ENCODE measurements at places on chromosomes 2 and 18.

GRCh38 chr2:19988600-19988999 lies 1.3 kb downstream of the WDR35 start:
- no peak for DNase-seq

- no peak for DNase-seq
These were observed 47.1 kb downstream of the ZNF532 start for GRCh38 chr18:58911766-58912165.

DNA sequence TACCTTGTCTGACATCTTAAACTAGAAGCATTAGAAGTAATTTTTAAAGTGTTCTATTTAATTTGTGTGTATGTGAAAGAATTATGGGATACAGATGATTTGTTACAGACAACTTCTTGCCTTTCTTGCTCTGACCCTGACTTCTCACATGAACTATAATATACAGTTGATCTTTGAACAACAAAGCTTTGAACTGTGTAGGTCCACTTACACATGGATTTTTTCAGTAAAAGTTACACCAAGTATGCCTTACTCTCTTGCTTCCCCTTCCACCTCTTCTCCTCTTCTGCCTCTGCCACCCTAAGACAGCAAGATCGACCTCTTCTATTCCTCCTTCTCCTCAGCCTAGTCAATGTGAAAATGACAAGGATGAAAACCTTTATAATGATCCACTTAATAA lies 42.2 kb downstream of the SLC40A1 start:
- no peak for DNase-seq

DNA sequence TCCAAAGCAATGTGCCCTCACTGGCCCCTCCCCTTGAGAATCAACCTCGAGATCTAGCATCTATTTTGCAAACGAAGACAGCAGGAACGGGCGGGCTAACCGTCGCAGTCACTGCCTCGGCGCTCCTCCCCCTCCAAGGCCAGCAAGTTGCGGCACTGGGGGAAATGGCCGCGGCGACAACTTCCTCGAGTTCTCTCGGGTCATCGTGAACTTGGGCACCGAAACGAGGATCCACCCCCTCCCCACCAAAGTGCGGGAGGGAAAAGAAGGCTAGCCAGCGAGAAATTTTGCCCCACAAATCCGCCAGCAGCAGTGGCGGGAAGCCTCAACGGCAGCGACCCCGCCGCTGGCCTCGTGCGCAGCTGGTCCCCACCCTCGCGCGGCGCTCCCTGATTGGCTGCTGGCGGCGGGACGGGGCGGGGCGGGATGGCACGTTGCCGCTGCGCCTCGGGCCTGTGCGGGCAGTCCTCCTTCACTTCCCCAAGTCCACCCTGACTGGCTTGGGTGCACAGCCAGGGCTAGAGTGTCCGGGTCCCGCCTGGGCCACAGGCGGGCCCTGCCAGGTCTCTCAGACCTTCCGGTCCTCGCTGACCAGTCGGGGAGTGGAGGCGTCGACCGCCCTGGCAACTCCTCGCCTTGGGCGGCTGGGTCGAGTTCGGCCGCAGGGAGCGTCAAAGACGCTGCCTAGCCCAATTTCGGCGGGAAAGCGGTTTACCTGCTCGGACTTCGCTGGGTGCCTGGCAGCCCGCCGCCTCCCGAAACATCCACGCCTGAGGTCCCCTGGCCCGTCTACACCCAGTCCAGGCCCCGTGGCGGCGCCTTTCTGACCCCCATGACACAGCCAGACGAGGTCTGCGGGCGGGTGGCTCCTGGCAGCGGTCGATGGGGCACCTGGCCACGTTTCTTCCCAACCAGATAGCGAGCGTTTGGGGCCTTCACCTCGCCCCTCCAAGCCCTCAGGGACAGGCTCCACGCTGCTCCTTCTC lies at the start of gene BOLL:
TSS of gene BOLL (minus strand) at position 364 of the 986 bp plus-strand sequence. CDS start 3,469 bp downstream, outside the sequence.
- DNase-seq = no peak

GRCh38 chr2:236689393-236689700 lies 119.7 kb downstream of the ACKR3 start:
- no peak for DNase-seq

DNA sequence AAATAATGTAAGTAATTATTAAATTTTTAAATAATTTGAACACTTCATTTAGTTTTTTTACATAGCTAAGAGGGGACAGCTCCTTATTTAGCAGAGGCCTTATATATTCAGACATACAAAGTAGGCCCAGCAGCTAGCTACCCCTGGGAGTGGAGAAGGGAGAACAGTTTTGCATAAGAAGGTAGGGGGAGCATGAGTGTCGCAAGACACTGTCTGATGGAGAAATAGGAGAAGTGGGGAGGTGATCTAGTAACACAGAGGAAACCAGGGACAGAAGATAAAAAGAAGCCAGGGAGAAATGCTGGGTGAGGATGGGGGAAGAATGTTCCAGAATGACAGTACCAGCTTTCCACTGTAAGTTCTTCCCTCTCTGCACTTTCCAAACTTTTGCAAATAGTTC lies 16.0 kb upstream of the RGPD4 start:
- no peak for DNase-seq

DNA sequence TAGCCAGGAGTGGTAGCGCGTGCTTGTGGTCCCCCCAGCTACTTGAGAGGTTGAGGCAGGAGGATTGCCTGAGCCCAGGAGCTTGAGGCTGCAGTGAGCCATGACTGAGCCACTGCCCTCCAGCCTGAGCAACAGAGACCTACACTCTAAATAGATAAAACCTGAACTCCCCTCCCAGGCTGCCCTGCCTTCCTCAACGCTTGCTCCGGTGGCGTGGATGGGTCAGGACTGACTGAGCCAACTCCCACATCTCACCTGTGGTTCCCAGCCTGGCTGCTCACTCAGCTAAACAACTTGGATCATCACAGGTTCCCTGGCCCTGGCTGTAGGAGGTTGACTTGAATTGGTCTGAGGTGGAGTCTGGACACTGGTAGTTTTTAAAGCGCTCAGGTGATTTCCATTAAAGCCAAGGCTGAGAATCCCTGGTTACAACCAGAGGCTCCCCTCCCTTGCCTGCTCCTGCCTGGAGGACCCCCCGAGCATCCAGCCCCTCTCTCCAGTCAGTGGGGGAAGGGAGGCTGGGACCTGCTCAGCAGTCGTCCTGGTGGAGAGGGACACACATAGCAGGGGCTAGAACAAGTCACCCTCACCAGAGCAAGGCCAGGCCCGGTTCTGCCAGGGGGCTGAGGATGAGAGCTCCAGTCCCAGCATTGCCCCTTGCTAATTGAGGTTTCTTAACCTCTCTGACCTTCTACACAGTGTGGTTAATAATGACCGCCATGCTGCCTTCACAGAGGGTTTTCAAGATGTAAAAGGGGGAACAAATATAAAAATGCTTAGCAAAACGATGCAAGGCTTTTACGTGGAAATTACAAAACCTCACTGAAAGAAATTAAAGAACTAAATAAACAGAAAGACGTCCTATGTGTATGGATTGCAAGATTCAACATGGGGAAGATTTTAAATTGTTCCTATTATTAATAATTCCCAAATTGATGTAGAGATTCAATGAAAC lies 46.9 kb upstream of the TAF1B start:
- DNase-seq = no peak

GRCh38 chr2:79393806-79394484 lies 118.9 kb upstream of the CTNNA2 start:
- DNase-seq = no peak

DNA sequence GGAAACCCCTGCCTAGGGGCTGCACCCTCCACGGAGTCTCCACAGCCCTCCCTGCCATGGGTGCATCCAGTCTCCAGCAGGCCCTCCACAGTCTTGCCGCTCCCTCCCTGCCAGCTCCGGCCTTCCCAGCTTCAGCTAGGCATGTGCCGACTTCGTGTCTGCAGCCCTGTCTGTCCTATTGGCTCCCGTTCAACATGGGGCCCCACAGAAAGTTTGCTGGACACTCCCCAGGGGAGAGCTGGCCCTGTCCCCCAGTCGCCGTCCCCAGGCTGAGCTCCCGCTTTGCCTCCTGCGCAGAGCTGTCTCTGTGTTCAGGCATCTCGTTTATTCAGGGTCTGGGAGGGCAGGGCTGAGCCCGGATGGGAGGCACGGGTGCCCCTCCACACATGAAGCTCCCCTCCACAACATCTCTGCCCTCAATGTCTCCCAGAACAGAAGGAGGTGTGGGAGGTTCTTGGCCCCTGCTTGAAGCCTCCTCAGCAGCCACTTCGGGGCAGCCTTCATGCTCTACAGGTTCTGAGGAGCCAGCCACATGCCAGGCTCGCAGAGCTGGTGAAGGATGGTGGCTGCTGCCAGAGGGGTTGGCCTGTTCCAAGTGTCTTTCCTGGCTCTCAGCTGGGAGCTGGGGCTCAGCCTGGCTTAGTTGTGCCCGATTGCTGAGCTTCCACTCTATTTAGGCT lies 120.1 kb upstream of the PXDN start:
- DNase-seq = no peak

- peak; percentile 43 for DNase-seq
These were observed 11.3 kb downstream of the IL1RN start for GRCh38 chr2:113138428-113139322.

DNA sequence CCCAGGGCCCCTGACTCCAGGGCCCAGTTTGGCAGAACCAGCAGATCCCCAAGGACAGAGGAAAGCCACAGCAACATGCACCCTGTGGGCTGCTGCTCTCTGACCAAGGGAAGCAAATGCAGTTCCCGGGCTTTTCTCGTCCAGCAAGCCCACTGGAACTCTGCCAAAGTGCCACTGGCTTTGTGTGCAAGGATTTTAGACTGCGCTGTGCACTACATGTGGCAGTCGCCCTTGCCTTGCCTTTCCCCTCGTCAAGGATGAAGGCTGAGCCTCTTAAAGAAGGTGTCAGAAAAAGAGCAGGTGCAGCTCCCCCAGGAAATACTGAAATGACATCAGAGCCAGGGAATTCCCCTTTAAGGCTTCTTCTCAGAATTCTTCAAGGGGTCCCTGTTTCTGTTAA lies 199.2 kb downstream of the TFCP2L1 start:
- no peak for DNase-seq

- DNase-seq = no peak
These were observed 160.9 kb upstream of the CCDC150 start for GRCh38 chr2:196478588-196478987.

GRCh38 chr2:190098851-190099250 lies 36.3 kb upstream of the MSTN start:
- DNase-seq = no peak

DNA sequence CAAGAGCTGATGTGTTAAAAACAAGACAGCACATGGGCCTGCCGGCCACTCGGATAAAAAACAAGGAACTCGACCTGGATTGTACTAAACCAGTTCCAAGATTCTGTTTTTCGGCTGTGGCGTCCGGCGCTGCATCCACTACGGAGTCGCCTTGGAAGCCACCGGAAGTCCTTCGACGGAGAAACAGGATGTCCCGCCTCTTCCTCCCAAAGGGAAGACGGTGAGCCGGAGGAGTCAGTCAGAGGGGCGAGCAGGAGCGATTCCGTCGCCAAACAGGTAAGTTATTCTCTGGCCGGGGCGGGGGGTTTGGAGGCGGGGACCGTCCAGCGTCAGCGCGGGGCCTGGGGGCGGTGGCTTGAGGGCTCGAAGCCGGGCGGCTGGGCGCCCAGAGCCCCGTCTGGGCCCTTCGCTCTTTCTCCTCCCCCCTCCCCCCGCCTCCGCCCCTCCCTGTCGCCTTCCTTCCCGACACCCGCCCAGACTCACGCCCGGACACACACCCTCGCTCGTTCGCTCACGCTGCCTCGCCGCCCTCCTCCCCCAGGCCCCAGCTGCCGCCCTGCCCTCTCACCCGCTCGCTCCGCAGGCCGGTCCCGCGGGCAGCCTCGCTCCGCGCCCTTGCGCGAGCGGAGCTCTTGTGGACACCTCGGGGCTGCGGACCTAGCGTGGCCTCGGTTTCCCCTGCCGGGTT lies at the start of gene ZNF407:
TSS of gene ZNF407 (plus strand) at position 209 of the 688 bp plus-strand sequence. CDS start 33,150 bp downstream, outside the sequence.
- peak; percentile 76 for DNase-seq

DNA sequence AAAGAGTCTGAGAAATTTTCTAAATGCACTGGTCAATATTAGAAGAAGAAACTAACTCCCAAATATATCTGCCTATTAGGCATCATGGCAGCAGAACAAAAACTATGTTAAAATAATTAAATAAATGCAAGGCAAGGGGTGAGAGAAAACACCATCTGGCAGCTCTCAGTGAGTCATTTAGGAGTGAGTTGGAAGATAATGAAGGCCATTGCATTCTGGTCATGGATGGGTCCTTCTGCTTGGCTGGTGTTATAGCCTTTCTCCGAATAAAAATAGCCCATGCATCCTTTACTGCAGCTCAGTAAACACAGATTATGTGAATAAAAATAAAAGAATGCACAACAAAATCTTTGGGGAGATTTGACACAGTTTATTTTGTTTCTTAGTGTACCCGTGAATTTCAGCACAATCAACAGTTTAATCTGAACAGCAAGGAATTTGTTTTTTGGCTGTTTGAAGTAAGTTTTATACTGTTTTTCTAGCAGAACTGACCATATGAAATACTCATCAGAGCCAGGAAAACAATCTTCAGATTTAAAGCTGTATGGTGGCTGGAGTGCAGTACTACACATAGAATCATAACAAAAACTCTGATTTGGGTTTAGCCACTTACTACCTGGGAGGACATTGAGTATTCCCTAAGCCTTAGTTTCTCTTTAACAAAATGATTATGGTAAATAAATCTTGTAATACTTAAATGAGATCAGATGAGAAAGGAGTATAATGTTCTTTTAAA lies 225.1 kb upstream of the ITGA4 start:
- DNase-seq = no peak
